ENCODE measurements at places on chromosomes 11 and 22.
A peak's percentile ranks its signal among the peaks of the same experiment; 100 is the strongest.

GRCh38 chr22:44400763-44401060 is 88.0 kb upstream of the SHISAL1 start:
- peak; percentile 3 for DNase-seq

- DNase-seq = no peak
Measured at GRCh38 chr11:129596351-129596750, 219.3 kb upstream of the TMEM45B start.

GRCh38 chr22:44909241-44909640 is 100.6 kb downstream of the PHF21B start:
- no peak for DNase-seq

GRCh38 chr22:47169801-47170140 is 407.3 kb downstream of the TBC1D22A start:
- peak; percentile 7 for DNase-seq

GRCh38 chr11:65535102-65535501 is 10.2 kb downstream of the SCYL1 start:
- DNase-seq = no peak

DNA sequence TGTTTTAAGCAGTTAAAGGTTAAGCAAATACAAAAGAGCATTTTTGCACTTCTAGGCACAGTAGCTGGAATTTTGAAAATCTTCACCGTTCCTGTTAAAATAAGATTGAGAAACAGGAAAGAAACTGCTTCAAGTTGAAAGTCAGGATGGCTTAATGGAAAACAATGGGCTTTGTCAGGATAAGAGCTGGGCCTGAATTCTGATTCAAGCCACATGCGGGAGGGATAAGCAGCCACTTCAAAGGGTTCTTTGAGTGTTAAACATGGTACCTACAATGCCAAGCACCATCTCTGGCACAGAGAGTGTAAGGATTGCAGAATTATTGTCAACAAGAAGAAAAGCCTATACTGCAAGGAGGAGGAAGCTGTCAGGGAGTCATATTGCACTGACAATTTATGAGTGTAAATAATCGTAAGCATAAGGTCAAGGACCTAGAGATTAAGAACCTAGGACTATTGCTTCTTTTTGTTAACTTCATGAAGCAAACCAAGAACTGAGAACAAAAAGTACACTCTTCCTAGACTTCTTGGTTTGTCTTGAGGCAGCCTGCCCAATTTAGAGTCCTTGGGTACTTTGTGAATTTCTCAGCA is 32.5 kb downstream of the MPPED2 start:
- DNase-seq = no peak

GRCh38 chr11:132685174-132685611 is 847.1 kb downstream of the OPCML start:
- no peak for DNase-seq

All from CD4-positive, alpha-beta T cell treated with Interleukin-15 for 1 hour (primary cell).